Fibroblast of upper back skin (primary cell): ENCODE measurements at places on chromosomes 6 and 20.

DNA sequence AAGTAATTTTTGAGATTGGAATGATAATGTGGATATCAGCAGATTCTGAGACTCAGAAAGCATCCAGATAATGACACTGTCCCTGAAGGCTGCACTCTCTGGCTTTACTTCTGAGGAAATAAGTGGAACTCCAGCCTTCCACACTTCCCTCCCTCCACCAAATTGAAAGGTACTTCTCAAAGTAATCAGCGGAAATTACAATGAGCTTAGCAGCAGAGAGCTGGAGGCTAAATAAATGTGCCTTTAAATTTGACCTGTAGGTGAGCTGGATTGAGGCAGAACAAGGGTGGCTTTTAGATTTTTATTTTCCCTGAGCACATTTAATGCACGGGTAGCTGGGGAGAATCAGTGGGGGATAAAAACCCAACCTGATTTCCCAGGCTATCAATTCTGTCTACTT, 39.3 kb upstream of the RNF144B start:
- DNase-seq = no peak

GRCh38 chr6:75206576-75207342, 906 bp upstream of the COL12A1 start:
- no peak for DNase-seq

DNA sequence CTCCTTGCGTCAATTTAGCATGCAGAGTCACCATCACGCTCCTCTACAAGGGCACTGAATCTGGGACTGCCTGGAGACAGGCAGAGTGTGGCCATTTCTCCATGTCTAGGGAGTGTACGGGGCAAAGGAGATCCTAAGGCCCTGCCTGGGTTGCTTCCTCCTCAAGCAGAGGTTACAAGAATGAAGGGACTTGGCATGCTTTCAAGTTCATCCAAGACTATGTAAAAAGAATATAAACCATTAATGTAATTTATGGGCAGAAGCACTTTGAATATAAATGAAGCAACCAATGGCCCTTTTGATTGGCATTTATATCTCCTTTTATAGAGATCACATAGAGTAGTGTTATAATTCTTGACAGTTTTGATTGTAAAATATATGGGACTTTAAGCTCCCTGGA, 137.5 kb downstream of the BTBD3 start:
- no peak for DNase-seq

GRCh38 chr6:44177691-44178423, 19.2 kb downstream of the CAPN11 start:
- DNase-seq = no peak

- DNase-seq = no peak
These were observed 124.9 kb downstream of the BMP7 start for GRCh38 chr20:57141492-57141891.
